ENCODE measurements at places on chromosomes 5 and 9.

DNA sequence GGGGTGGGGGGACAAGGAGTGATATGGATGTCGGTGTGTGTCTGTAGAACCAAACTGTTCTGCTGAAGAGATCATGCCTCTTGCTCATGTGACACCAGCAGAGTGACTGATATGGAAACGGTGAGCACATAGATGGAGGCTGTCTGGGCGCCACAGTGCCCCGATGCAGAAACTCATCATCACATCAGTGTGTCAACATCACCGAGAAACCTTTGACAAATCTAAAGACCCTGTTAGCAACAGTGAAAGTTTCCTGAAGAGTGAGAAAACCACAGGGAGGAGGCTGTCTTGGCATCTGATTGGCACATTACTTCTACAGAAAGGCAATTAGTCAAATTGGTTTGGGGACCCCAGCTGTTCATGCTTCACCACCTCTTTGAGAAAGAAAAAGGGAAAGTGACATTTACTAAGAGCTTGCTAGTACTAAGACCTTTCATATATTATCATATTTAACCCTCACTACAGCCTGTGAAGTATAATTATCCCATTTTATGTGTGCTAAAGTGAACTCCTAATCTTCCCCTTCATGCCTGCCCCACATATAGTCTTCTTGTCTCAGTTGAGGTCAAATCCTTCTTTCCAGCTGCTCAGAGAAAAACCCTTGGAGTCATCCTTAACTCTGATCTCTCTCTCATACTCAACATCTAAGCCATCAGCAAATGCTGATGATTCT lies 25.6 kb downstream of the CSF2 start:
- no peaks in the 10 kb centered on the region for H3K36me3 ChIP-seq
- no peaks in the 10 kb centered on the region for H3K27me3 ChIP-seq
- DNase-seq: no peak
- no peak overlapping the region for H3K27ac ChIP-seq
- no peak overlapping the region for H3K4me3 ChIP-seq

- H3K36me3 ChIP-seq: no peaks in the 10 kb centered on the region
- no peak overlapping the region for H3K27ac ChIP-seq
- H3K4me3 ChIP-seq: peak overlapping the region; percentile 7
- H3K27me3 ChIP-seq: no peaks in the 10 kb centered on the region
- no peaks in the 10 kb centered on the region for H3K4me1 ChIP-seq
- no peak for DNase-seq
Measured at GRCh38 chr5:2112173-2113025, 229.7 kb upstream of the IRX4 start.

DNA sequence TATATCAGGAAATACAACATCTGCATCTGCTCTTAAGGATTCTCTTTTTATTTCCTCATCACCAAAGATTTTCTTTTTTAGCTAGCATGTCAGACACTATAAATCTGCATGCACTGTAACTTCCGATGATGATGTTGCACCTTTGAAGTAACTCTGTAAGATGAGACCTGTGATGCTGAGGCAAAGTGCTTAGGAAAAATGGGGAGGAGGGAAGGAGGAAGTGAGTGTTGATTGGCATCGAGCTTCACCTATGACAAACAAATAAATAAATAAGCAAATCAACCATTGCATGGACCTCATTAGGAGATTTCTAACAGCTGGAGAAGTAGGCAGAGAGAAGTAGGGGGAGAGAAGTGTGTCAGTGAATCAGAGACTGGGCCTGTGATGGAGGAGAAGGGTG lies 52.6 kb downstream of the ENC1 start:
- H3K27ac ChIP-seq: no peak overlapping the region
- H3K27me3 ChIP-seq: no peaks in the 10 kb centered on the region
- DNase-seq: no peak
- H3K36me3 ChIP-seq: no peaks in the 10 kb centered on the region
- no peak overlapping the region for H3K4me3 ChIP-seq

- H3K36me3 ChIP-seq: no peaks in the 10 kb centered on the region
- no peak overlapping the region for H3K27ac ChIP-seq
- no peak overlapping the region for H3K4me3 ChIP-seq
- no peaks in the 10 kb centered on the region for H3K27me3 ChIP-seq
Measured at GRCh38 chr5:155128786-155129512, 115.4 kb downstream of the KIF4B start.

DNA sequence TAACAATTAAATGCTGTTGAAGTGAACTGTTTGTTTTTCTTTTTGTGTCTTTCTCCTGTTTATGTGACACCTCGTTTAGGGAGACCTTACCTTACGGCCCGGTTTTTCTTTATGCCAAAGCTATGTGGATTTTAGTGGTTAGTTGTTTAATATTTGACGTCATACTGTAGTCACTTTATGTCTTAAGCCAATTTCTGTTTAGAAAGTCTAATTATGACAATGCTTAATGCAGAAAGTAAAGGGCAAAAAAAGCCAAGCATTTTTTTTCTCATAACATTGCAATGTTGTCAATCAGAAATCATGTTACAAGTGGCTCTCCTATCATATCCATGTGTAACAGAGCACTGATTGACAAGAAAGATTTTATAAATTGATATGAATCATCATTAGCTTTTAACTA lies 442.5 kb upstream of the ARRDC3 start:
- H3K27me3 ChIP-seq: no peaks in the 10 kb centered on the region
- no peaks in the 10 kb centered on the region for H3K4me1 ChIP-seq

- peaks cover 19% of the 10 kb centered on the region for H3K4me1 ChIP-seq
- peak overlapping the region; percentile 77 for H3K4me3 ChIP-seq
- no peak for DNase-seq
- H3K36me3 ChIP-seq: no peaks in the 10 kb centered on the region
- H3K27ac ChIP-seq: peak overlapping the region; percentile 83
Measured at GRCh38 chr9:35690294-35690613, 529 bp upstream of the TPM2 start.

GRCh38 chr5:148378670-148379069 lies 5.1 kb upstream of the FBXO38 start:
- H3K4me1 ChIP-seq: no peaks in the 10 kb centered on the region
- no peak overlapping the region for H3K27ac ChIP-seq
- DNase-seq: no peak
- H3K36me3 ChIP-seq: no peaks in the 10 kb centered on the region
- no peaks in the 10 kb centered on the region for H3K27me3 ChIP-seq

DNA sequence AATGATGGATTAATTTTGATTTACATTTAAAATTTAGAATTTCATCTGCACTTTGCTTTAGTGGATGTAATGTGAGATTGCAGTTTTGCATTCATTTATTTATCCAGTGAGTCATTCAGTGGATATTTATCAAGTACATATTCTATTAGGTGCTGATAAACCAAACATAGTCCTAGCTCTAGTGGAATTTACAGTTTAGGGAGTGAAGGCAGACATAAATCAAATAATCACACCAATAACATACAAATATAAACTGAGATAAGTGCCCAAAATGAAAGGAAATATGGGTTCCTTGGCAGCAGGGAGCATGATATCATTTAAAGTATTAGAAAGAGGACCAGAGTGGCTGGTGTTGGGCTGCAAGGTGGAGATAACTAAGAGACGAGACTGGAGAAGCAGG lies 14.7 kb upstream of the NIPBL start:
- H3K27ac ChIP-seq: no peak overlapping the region
- H3K36me3 ChIP-seq: no peaks in the 10 kb centered on the region
- no peaks in the 10 kb centered on the region for H3K27me3 ChIP-seq
- H3K4me1 ChIP-seq: no peaks in the 10 kb centered on the region
- DNase-seq: no peak

- H3K4me3 ChIP-seq: no peak overlapping the region
- H3K27ac ChIP-seq: no peak overlapping the region
- no peaks in the 10 kb centered on the region for H3K36me3 ChIP-seq
- no peaks in the 10 kb centered on the region for H3K27me3 ChIP-seq
- no peak for DNase-seq
Measured at GRCh38 chr9:32969270-32969669, 32.2 kb downstream of the APTX start.

- no peaks in the 10 kb centered on the region for H3K4me1 ChIP-seq
- no peak overlapping the region for H3K4me3 ChIP-seq
- H3K27me3 ChIP-seq: no peaks in the 10 kb centered on the region
- H3K27ac ChIP-seq: no peak overlapping the region
- H3K36me3 ChIP-seq: no peaks in the 10 kb centered on the region
- DNase-seq: no peak
Measured at GRCh38 chr9:127013597-127013996, 99.0 kb downstream of the RALGPS1 start.

DNA sequence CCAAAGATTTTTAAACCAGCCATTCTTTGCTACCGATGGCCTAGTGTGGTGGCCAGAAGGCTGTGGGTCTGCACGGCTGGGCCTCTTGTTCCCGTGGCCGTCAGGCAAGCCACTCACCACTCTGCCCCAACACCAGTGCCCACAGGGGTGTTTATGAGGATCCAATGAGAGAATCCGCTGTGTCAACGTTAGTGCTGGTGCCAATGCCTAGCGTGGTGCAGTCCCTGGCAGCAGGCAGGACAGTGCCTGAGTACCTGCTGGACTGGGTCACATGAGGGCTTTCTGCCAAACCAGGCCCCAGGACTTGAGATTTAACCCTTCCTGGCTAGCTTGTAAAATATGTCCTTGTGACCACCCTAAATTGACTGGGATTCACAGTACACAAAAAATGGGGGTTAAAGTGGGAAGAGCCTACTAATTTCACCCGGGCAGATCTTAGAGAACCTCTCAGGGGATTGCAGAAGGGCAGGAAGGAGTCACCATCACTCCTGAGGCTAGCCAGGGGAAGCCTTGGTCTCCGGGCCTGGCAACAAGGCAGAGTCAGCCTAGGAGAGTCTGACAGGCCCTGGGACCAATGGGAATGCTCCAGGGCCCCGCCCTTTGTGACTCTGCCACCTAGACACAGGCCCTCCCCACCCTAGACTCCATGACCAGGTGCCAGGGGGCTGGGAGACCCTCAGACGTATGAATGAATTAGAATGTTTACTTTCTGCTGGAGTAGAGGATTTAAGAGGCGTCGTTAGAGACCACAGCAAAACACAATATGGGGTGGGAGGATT lies 63.2 kb upstream of the FSTL4 start:
- no peak overlapping the region for H3K27ac ChIP-seq
- no peak for DNase-seq
- H3K4me1 ChIP-seq: no peaks in the 10 kb centered on the region
- H3K4me3 ChIP-seq: no peak overlapping the region

- peak; percentile 84 for DNase-seq
- peak overlapping the region; percentile 31 for H3K4me3 ChIP-seq
- no peak overlapping the region for H3K27ac ChIP-seq
Measured at GRCh38 chr9:133144142-133144903, 19.4 kb downstream of the GBGT1 start.
